Panc1 (cell line): ENCODE measurements at places on chromosomes 2 and 18.
A peak's percentile ranks its signal among the peaks of the same experiment; 100 is the strongest.

DNA sequence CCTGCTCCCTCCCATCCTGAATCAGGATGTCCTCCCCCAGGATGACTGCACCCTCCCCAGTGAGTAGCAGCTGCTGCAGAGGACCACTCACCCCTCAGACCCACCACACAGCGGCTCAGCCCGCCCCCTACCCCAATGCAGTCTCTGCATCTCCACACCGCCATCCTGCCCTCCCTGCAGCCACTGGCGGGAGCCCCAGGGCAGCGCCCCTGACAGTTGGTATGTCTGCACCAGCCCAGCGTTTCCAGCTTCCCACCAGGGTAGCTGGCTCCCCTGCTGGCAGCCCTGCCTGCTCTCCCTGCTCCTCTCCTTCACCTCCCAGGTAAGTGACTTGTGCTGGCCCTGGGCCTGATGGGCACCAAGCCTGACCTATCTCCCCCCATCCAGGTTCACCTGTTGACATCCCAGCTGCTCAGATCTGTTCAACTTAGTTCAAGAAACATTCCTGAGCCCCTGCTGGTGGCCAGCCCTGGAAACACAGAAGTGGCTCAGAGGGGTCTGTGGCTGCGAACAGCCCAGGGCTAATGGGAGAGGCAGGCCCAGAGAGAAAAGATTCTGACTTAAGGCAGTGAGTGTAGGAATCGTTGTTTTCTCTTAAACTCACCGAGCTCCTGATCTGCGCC lies 117.7 kb upstream of the RAB6C start:
- DNase-seq, result no peak

GRCh38 chr2:138474100-138474825 lies 27.3 kb upstream of the SPOPL start:
- DNase-seq, result no peak

- no peak for DNase-seq
These were observed 21.5 kb upstream of the ATP9B start for GRCh38 chr18:79047556-79048244.

DNA sequence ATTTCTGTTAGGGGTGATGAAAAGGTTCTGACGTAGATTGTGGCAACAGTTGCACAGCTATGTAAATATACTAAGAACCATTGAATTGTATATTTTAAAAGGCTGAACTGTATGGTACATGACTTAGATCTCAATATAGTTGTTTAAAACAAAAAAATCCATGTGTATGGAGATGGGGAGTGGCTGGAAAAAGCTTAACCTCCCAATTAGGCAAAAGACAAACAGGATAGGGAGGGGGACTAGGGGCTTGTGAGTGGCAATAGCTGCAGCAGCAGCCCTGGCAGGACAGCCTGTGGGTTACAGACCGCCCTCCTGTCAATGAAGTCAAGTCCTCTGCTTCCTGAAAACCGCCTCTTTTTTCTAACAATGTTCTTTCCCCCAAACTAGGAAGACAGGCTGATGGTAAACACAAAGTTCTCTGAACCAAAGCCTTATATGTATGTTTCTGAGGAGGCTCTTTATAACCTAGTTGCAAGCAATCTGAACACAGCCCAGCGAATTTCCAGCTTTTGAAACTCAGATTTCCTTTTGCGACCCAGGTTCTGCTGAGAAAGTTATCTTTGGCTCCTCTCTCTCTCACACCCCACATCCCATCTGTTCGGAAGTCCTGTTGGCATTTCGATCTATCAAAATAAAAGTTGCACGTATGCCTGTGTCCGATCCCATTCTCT lies 10.3 kb downstream of the ATP8B1 start:
- DNase-seq, result no peak

- DNase-seq, result no peak
These were observed 89.0 kb upstream of the RBMS1 start for GRCh38 chr2:160582490-160583145.

DNA sequence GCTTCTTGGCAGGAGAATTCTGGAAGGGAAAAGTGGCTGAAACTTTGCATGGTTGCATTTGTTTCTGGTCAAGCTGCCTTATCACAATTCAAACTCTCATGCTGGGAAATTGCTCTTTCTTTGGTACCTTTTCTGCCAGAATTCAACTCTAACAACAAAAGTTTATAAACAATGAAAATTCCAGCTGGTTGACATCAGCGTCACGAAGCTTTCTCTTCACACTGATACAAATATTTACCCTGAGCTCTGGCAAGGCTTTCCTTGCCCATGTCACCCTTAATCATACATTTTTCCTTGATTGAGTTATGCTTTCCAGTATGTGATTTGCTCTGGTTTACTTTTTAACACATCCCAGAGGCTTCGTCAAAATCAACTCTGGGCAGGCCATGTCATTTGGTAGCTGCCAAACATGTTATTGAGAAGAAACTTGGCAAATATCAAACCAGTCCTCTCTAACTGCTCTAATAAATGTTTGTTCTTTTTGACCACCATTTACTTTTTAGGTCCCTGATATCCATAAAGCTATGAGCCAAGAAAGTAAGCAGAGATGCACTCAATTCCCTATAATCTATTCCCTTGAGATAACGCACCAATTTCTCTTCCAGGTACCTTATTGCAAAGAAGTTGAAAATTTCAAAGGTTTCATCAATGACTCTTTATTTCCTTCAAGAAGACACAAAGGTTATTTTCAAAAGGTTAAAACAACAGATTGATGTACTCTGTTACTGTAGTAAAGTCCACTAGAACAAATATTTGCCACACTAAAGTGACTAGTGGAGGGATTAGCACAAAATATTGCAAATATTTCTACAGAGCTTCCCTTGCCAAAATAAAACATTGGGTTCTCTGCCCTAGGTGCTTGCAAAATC lies 1241.1 kb upstream of the ZEB2 start:
- DNase-seq, result peak; percentile 56

- DNase-seq, result no peak
These were observed 9.7 kb downstream of the LMAN2L start for GRCh38 chr2:96730212-96730611.

DNA sequence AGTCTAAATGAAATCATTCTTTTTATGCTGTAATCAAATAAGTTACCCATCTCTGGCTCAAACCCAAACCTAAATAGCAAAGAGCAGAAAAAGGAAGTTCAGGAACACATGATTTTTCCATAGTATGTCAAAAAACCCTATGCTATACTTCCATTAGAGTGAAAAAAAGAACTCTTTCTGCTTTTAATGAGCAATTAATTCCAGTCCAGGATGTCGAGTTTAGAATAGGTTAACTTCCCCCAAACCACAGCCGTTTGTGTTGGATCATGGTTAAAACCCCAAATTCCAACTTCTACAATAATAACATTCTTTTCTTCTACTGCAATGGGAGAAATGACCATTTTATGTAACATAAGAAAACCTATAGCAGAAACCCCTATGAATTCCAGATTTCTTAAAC lies 171.1 kb upstream of the NRP2 start:
- no peak for DNase-seq

DNA sequence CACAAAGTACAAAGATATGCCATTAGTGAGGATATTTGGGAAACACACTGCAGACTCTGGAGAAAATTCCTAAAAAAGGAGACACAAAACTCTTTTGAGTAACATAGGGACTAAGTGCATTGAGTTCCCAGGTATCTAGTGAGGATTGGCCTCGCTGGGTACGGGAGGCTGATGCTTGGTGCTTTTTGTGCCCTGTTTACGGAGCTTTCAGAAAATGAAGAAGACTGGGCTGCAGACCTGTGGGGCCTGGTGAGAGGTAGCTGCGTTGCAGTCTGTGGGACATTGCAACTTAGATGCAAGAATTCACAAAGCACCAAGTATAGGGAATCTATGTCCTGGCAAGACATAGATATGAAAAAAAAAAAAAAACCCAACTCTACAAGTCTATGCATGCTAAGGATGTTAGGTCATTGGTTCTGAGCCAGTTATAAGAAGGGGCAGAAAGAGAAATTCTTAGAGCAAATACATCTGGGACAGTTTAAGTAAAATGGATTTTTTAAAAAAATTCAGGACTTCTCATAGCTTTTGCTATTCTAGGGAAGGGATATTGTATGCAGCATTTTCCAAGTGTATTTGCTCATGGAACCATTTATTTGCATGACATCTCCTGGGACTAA lies 156.0 kb downstream of the SLC4A3 start:
- DNase-seq, result no peak

DNA sequence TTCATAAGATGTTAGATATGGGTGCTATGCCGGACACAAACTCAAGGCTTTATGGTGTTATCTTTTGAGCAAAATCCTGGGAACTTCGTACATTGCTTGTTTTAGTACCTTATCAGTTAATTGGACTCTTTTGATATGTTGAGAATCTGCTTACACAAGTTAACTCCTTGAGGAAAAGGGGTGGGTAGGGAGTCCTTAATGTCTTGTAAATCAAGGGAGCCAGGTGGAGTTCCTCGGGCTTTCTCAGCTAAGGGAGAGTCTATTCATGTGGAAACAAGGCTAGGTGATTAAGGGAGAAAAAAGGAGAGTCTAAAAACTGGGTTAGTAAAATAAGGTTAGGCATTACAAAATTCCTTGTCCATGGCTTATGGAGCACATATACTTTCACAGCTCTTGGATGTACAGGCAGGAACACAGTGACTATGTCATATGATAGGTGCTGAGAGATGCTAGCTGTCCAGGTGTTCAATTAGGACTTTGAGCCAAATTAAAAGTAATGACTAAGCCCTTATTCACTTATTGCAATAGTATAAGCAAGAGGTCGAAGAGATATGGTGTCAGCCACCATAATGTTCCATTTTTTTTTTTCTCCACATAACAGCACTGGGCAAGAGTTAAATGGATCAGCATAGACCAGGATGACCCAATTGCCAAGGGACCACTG lies 59.5 kb upstream of the DYNAP start:
- no peak for DNase-seq

DNA sequence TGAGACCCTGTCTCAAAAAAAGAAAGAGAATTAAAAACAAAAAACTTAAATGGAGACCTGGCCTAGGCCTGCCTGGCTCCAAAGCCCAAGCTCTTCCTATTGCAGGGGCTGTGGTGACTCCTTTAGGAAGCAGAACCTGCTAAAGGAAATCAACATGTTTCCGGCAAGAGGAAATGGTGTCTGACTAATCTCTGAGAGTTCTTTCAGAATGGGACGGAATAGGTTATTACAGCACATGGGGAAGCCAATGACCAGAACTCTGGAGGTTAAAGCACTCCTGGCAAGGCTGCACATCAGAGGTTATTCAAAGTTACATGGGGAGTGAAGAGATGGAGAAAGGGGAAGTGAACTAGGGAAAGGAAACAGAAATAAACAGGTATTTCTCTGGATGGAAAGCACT lies 21.4 kb downstream of the KIF3C start:
- DNase-seq, result no peak

DNA sequence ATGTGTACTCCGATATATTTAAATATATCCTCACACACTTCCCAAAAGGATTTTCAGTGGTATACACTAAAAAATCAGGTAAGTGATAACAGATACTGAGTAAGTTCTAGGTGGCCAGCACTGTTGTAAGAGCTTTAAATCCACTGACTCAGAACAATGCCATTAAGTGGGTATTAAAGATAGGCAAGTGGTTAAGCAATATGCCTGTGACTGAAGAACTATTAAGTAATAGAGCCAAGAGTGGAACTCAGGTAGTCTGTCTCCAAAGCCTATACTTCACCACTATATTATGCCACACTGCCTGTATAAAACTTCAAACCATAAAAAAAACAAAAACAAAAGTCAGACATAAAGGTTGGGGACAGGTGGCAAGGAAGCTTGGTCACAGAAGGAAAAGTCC lies 37.2 kb downstream of the THUMPD2 start:
- DNase-seq, result no peak

- no peak for DNase-seq
These were observed 71.9 kb upstream of the NFU1 start for GRCh38 chr2:69509011-69509749.

GRCh38 chr2:127706215-127706990 lies 5.1 kb downstream of the SFT2D3 start:
- DNase-seq, result no peak

GRCh38 chr2:9820020-9820973 lies 23.0 kb upstream of the TAF1B start:
- DNase-seq, result no peak

- DNase-seq, result no peak
These were observed 283.7 kb upstream of the KCNH7 start for GRCh38 chr2:163122257-163122656.

DNA sequence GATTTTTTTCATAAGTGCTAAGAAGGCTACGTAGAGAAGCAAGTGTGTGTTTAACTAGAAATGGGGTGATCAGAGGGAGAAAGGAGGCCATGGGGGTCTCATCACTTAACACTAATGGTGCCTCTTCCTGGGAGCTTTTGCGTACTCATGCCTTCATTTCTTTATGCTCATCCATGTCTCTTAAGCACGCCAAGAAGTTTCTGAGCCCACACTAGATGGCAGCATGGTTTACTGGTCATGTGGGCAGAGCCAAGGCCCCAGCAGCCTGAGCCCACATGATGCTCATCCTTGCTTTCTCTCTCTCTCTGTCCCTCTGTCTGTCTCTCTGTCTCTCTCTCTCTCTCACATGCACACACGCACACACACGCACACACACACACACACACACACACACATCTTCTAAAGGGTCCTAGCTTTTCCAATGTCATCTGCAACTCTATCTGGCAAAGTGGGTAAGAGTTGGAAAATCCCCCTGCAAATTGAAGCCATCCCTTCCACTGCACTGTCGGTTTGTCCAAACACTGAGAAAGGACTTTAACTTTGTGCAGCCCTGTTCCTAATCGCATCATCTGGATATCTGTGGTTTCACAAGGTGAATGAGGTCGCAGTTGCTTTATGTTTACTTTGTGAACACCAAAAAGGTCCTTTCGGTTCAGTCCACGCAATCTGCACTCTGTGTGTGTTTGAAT lies 137.1 kb upstream of the CCDC68 start:
- DNase-seq, result no peak

DNA sequence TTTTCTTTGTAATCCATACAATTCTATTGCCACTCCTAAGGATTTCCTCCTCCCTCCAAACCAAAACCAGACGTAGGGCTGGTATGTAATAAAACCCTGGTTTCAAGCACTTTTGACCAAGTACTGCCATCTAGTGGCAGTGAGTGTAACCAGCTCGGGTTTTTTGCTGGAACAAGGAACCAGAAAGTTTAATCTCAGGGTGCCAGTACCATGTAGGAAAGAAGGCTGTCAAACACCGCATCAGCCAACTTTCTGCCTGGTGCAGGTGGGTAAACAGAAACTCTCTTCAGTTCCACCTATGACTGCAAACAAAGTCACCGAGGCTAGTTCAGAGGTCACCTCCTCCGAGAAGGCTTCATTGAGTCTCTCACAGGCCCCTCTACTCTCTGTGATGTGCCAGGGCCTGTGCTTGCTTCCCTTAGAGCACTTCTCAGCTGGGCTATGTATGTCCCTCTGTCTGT lies 10.2 kb upstream of the THNSL2 start:
- DNase-seq, result peak; percentile 48

DNA sequence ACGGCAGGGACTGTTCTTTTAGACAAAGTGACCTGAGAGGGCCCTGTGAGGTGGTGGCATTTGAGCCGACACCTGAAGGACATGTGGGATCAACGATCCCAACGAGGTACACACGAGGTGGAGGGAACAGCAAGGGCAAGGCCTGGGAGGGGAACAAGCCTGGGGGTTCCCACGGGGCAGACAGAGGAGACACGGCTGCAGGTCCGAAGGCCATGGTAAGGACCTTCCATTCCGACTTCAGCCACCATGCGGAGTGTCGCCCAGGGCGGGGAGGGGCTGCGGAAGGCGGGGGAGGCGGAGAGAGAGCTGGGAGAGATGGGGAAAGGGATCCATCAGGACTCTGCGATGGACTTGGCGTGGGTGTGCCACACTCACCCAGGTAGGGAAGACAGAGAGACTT lies 151.8 kb downstream of the HDAC4 start:
- DNase-seq, result no peak
